EL (cell line): ENCODE measurements at places on chromosomes 7 and 10.

DNA sequence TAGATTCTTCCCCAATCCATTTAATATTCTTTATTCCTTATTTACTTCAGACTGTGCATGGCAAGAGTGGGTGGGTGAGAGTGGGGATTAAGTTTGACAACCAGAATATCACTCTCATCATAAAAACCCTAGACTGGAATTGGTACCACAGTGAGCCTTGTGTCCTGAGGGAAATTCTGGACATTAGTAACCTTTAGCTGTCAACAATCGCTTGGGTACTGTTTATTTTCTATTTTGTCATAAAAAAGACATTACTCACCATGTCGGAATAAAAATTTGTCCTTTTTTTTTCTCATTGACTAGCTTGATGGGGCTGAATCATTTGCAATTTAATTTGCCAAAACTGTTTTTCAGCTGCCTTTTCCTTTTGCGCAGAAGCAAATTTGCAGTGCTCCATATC is 176.1 kb upstream of the SEMA3C start:
- DNase-seq: peak; percentile 4

DNA sequence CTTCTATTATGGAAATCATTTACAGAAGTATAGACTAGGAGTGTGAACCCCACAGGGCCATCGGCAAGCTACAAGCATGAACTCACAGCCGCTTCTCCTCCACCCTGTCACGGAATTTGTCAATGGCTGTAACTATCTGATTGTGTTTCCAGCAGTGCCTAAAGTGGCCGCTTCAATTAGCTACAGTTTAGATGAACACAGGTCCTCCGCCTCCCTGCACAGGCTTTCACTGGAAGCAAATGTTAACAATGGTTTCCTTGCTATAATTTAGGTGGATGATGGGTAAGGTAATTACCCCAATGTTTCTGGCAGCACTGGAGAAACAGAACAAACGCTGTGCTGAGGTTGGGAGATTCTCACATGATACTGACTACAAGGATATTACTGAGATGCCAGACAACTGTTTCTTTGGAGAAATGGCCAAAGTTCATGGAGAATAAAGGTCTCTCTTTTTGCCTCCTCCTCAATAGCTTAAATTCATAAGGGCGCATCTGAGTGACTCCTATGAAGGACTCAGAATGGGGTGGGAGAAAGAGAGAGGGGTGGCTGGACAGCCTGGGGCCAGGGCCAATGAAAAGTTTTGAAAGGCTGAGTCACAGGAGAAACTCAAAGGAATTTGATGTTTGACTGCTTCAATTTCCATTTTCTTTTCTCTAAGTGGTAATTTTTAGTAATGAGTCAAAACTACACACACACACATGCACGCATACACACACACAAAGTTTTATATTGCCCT is 78.9 kb downstream of the SVIL start:
- peak; percentile 79 for DNase-seq

DNA sequence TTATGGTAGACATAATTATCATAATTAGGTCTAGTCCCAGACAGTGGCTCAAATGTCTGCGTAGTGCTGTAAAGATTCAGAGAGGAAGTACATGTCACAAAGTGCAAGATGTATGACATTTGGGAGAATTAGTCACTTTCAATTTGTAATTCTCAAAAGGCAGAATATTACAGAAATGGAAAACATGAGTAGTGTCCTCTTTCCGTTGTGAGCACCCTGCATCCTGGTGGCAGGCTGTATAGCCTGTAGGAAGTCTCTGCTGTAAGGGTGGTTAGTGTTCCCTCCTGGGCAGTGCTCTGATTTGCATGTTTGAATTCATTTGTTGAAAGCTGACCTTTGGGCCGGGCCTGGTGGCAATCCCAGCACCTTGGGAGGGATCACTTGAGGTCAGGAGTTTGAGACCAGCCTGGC is 17.0 kb downstream of the CDK14 start:
- DNase-seq: no peak

DNA sequence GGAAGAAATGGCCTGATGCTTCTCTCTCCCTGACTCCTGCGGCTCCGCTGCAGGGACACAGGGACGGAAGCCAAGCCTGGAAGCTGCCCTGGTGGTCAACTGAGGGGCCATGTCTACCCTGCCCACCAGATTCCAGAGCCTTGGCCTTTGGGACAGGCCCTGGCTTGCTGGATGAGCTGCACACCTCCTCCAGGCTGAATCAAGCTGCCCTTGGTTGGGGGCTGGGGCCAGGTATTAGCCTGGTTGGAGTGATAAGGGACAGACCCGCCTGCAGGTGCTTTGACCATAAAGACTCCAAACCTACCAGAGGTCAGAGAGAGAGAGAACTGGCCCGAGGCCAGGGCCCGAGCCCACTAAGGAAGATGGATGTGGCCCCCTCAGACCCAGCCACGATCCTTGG is 30.1 kb downstream of the CRHR2 start:
- no peak for DNase-seq

DNA sequence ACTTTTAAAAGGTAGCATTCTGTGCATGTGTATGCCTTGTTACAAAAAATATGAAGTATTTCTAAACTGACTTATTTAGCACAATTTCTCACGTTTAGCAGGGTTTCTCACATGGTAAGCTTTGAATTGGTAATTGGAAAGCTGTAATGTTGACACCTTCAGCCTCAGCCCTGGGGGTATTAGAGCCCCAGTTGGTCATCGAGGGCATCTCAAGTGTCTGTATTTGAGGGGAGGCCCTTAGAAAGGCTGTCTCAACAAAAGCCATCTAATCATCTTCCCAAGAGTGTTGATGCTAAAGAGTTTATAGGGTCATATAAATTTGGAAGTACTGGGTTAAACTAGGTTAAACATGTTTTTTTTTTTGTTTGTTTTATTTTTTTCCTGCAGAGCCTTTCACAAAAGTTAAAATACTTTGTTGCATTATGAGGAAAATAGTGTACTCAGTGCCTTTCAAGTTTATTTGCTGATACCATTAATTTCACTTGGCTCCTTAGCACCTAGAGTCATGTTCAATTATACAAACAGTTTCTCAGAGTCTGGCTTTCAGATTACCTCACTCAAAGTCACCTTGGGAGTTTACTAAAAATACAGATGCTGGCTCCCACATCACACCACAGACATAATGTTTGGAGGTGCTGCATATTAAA is 134.0 kb downstream of the CD36 start:
- no peak for DNase-seq

GRCh38 chr10:16789261-16789660 is 28.0 kb downstream of the RSU1 start:
- DNase-seq: no peak

DNA sequence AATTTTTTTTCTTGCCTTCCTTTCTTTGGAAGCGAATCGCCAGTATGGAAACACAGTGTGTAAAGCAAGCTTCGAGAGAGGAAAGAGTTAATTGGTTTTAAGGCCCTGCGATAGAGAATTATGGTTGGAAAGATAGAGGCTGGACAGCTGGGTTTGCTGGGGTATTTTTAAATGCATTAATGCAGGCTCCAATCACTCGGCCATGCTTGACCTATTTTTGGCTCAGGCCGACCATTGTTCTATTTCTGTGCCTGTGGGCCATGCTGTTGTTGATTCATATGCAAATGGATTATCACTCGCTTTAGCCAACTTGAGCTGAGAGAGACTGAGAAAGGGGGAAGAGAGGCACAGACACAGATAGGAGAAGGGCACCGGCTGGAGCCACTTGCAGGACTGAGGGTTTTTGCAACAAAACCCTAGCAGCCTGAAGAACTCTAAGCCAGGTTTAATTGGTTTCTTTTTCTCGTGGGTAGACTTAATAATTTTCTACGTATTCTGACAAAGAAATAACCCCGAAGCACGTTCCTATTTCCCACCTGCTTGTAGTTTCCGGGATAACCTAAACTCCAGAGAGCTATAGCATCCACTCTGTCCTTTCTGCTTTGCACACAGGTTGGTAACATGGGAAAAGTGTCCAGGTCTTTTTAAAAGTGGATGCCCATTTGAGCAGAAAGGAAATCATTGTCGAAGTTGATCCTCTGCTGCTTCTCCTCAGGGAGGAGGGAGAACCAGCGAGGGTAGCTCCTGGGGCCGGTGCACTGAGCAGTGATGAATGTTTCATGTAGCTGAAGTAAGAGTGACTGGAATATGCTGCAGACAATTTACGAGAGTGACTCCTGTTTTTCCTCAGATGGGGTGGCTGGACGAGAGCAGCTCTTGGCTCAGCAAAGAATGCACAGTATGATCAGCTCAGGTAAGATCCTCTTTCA is at the start of gene HDAC9:
Gene HDAC9, plus strand, starts transcription at position 338 of the 929 bp plus-strand sequence. Its CDS starts 554 bp downstream, at position 892.
- DNase-seq: peak; percentile 46

DNA sequence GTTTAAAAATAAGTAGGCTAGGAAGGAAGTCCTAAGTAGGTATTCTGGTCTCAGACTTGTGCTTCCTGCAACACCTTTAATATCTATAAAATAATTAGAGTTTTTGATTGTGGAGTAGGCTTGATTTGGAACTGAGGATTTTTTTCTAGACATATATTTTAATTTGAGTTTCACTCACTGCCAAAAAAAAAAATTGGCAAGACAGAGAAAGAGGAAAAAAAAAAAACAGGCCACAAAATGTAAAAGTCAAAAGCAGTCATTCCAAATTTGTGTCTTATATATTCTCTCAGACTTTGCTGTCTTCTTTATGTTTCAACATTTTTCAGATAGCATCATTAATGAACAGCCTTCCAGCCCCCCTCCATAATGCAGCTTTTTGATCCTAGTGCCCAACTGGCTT is 346.1 kb downstream of the NRG3 start:
- DNase-seq: no peak

DNA sequence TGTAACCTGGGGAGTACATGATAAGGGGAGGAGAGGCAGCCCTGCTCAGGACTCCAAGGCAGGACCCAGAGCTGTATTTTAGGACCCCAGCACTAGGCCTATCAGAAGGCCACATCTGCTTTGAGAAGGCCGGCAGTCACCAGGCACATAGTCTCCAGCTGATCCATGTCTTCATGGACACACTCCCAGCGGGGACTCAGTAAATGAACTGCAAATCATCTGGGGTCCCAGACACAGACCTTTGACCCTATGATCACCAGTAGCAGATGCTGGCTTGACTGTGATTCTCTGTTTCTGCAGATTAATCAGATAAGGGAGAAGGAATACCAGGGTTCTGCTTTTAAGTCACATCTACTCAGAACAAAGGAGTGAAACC is 341.4 kb upstream of the PODXL start:
- DNase-seq: no peak

DNA sequence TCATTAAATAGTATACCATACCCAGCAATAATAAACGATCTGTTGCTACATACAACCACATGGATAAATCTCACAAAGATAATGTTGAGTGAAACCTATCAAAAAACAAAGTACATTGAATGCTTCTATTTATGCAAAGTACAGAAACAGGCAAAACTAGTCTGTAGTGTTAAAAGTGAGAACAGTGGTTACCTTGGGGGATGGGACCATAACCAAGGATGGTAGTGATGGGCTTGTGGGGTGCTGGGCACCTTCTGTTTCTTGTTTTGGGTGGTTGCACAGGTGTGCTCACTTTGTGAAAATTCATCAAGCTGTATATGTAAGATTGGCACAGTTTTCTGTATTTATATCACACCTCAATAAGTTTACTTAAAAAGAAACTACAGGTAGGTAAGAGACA is 105.7 kb downstream of the ATE1 start:
- DNase-seq: no peak
